ENCODE measurements at places on chromosomes 6 and 20. TPM values are rescaled to one million over a fixed set of nuclear protein-coding genes. Genes with fewer than 3 reads are reported as not detected.
A peak's percentile ranks its signal among the peaks of the same experiment; 100 is the strongest.

GRCh38 chr6:107756660-107757355 lies 67.3 kb downstream of the SCML4 start:
- H3K4me3 ChIP-seq, result peak overlapping the region; percentile 13
- no peak for DNase-seq

DNA sequence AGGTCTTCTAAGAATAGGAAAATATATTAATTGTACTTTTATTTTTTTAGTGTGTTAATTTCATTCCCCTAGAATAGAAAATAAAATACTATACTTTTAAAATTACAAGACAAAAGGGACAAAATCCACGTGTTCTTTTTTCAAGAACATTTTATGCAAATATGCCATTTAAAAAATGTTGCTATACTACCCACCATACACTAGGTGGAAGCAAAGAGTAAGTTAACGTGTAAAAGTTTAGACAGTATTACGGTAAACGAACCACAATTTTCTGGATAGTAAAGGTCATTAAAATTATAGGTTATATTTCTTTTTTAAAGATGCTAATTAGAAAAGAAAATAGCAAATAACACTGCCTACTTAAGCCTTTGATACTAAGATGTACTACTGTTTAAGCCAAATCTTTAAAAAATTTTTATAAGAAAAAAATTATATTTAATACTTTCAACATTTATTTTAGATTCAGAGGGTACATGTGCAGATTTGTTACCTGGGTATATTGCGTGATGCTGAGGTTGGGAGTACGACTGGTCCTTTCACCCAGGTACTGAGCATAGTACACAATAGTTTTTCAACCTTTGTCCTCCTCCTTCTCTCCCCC lies 287.6 kb downstream of the PHF3 start:
- no peak overlapping the region for H3K27ac ChIP-seq
- no peak for DNase-seq
- H3K27me3 ChIP-seq, result no peaks in the 10 kb centered on the region
- no peak overlapping the region for H3K4me3 ChIP-seq
- no peaks in the 10 kb centered on the region for H3K4me1 ChIP-seq

The VEGFA gene
- total RNA-seq, result 36.8 TPM

DNA sequence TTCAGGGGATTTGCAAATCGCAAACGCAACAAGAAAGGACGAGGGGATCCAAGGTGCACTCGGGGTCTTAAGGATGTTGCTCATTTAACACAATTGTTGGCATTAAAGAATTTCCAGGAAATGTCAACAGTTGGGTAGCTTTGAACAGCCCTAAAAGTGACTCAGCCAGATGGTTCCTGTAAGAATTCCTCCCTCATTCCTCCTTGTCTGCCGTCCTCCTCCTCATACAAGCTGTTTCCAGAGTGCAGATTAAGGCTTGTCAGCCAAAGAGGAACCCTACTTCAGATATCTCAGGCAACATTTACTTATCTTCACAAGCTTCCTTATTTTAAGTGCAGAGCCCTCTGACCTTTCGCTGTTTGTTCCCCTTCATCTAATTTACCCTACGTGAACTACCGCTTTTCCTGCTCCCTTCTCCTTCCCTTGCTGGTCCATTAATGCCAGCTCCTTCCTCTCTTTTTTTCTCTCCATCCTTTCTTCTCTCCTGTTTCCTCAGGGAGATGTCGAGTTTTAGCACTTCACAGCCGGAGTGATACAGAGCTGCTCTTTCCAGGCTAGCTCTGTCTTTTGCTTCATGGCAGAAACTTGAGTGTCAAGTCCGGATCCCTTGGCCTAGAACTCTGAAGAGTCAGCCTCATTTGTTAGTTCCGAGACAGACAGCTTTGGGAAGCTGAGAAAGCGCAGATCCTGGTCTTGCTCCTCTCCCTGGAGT lies 26.1 kb upstream of the TBC1D7 start:
- peaks cover 39% of the 10 kb centered on the region for H3K4me1 ChIP-seq
- DNase-seq, result no peak
- H3K36me3 ChIP-seq, result no peaks in the 10 kb centered on the region
- peak overlapping the region; percentile 81 for H3K27ac ChIP-seq
- H3K4me3 ChIP-seq, result no peak overlapping the region

DNA sequence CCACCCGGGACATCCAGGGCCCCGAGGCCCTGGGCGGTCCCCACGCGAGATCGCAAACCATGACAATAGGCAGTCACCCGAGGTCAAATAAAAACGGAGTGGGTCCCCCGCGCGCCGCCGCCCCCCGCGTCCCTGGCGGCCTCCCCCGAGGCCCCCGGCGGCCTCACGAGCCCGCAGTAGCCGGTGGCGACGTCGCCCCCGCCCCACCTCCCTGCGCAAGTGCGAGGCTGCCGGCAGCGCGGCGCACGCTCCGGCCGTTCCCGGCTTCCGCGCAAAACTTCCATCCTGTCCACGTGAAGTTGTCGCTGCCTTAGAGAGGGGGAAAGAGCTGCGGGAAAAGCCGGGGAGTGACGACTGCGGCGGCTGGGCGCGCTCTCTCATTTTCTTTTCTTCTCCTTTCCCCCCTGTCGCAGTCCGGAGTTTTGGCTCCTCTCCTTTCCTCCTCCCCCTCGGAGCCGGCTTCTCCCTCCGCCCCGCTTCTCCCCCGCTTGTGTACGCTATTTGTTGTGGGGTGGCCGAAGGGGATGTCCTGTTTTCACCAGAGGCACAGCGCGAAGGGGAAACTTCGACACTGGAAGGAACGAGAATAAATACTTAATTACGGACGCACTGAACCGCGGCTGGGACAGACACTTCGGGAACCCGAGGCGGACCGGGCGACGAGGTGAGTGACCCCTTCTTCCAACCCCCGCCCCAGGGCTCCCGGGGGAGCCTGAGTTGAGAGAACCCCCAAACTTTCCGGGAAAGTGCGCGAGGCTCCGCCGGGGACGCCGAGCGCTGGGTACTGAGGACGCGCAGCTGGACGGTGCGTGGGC lies at the start of gene EYA4:
TSS of gene EYA4 (plus strand) at position 272 of the 815 bp plus-strand sequence. CDS start 33,424 bp downstream, outside the sequence.
- H3K4me1 ChIP-seq, result no peaks in the 10 kb centered on the region
- peaks cover 31% of the 10 kb centered on the region for H3K27me3 ChIP-seq
- H3K27ac ChIP-seq, result no peak within 1 kb of the TSS
- H3K36me3 ChIP-seq, result no peaks in the 10 kb centered on the region
- no peak for DNase-seq

The PPP1R10 gene
- 119 TPM for total RNA-seq

DNA sequence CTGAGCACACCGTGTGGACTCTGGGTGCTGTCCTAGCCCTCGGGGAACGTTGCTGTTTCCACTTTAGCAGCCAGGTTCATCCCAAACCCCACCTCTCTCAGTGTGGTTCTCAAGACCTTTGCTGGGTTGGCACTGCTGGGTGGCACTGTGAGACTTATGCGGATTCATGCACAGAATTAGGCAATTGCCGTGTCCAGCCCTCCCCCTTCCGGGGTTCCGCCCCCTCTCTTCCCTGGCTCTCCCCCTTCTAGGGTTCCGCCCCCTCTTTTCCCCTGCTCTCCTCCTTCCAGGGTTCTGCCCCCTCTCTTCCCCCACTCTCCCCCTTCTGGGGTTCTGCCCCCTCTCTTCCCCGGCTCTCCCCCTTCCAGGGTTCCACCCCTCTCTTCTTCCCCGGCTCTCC lies 39.8 kb upstream of the SLCO4A1 start:
- H3K4me3 ChIP-seq, result peak overlapping the region; percentile 64
- H3K4me1 ChIP-seq, result peaks cover 48% of the 10 kb centered on the region
- H3K36me3 ChIP-seq, result no peaks in the 10 kb centered on the region
- DNase-seq, result peak; percentile 80
- peak overlapping the region; percentile 94 for H3K27ac ChIP-seq

- H3K27ac ChIP-seq, result no peak overlapping the region
- peaks cover 51% of the 10 kb centered on the region for H3K27me3 ChIP-seq
- no peaks in the 10 kb centered on the region for H3K4me1 ChIP-seq
- H3K4me3 ChIP-seq, result no peak overlapping the region
Observed at GRCh38 chr6:40285996-40286395, 301.2 kb downstream of the LRFN2 start.

The CCN6 gene
- not detected for total RNA-seq

GRCh38 chr6:28371280-28371679 lies 21.5 kb downstream of the ZKSCAN3 start:
- DNase-seq, result no peak
- H3K4me3 ChIP-seq, result no peak overlapping the region
- no peaks in the 10 kb centered on the region for H3K36me3 ChIP-seq
- H3K4me1 ChIP-seq, result peaks cover 3% of the 10 kb centered on the region
- no peaks in the 10 kb centered on the region for H3K27me3 ChIP-seq
- no peak overlapping the region for H3K27ac ChIP-seq

DNA sequence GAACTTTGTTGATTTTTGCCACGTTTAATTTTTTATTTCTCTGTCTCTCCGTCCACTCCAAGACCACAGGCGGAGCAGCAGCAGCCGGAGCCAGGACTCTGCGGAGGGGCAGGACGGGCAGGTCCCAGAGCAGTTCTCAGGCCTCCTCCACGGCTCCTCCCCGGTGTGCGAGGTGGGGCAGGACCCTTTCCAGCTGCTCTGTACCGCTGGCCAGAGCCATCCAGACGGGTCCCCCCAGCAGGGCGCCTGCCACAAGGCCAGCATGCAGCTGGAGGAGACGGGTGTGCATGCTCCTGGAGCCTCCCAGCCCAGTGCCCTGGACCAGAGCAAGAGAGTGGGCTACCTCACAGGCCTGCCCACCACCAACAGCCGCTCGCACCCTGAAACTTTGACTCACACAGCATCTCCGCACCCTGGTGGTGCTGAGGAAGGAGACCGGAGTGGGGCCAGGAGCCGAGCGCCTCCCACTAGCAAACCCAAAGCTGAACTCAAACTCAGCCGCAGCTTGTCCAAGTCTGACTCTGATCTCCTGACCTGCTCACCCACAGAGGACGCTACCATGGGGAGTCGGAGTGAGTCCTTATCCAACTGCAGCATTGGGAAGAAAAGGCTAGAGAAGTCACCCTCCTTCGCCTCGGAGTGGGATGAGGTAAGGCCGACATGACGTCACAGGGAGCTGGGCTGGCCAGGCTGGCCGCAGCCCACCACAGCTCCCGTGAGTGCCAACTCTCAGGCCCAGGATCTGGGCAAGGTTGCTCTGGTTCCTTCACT lies 123.5 kb downstream of the TCP11 start:
- no peak for DNase-seq
- no peak overlapping the region for H3K4me3 ChIP-seq
- no peaks in the 10 kb centered on the region for H3K36me3 ChIP-seq
- H3K27ac ChIP-seq, result no peak overlapping the region
- no peaks in the 10 kb centered on the region for H3K4me1 ChIP-seq

DNA sequence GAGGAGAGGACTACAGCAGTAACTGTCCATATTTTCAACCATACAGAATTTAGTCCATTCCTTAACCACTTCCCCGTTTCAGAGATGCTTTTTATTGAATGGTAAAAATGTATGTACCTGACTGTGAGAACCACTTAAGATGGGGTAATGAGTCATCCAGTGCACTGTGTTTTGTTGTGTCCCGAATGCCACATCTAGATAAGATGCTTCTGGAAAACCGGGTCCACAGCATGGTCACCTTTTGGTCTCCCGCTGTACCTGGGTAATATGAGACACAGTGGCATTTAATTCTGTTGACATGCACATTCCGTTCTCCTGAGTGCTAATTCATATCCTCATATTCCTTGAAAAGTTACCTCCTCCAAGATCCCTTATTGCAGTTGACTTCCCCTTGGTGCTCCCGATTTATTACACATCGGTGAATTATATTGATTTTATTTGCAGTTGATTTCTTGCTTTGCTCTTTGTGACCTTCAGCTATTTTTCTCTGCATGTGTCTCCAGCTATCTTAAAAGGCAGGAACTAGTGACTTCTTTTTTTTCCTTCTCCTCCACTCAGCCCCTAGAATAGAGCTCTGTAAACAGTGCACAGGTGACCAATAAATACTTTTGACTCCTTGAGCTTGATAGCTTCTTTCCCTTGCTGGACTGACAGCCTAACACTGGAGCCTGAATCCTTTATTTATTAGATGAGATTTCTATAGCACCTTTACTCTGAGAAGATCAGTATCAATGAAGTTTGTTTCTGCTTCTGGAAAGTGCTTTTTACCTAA lies 314.6 kb downstream of the ZFAND3 start:
- peaks cover 64% of the 10 kb centered on the region for H3K4me1 ChIP-seq
- H3K27me3 ChIP-seq, result no peaks in the 10 kb centered on the region
- no peak overlapping the region for H3K4me3 ChIP-seq
- no peak overlapping the region for H3K27ac ChIP-seq

GRCh38 chr6:159727717-159728445 lies 575 bp downstream of the WTAP start:
- H3K27me3 ChIP-seq, result no peaks in the 10 kb centered on the region
- peak overlapping the region; percentile 94 for H3K4me3 ChIP-seq
- H3K27ac ChIP-seq, result peak overlapping the region; percentile 91

The CNPY3 gene
- 38.2 TPM for total RNA-seq

DNA sequence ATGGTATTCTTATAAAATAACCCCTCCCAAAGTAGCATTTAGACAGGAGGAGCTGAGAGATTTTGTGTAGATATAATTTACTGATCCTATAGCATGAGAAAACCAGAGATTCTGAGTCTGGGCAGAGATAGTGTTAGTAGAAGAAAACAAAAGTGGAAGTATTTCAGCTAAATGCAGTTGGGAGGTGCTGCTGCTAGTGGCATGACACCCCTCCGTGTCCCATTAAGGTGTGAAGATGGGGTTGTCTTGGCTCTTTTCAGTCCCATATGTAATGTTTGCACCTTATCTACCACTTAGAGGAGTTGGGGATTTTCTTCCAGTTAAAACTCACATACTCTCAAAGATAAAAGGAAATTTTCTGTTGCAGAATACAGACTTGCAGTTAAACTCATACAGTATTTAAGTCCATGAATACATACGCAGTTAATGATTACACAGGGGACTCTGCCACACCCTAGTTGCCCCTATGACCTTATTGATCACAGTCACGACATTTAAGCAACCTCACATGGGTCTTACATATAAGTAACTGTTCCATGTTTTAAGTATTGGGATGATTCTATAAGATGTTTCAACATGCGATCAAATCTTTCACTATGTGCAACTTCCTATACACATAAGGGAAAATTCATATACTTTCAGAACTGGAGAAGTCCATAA lies 11.5 kb downstream of the TAAR2 start:
- H3K27ac ChIP-seq, result peak overlapping the region; percentile 90
- peak overlapping the region; percentile 71 for H3K4me3 ChIP-seq
- no peaks in the 10 kb centered on the region for H3K27me3 ChIP-seq
- H3K36me3 ChIP-seq, result no peaks in the 10 kb centered on the region

DNA sequence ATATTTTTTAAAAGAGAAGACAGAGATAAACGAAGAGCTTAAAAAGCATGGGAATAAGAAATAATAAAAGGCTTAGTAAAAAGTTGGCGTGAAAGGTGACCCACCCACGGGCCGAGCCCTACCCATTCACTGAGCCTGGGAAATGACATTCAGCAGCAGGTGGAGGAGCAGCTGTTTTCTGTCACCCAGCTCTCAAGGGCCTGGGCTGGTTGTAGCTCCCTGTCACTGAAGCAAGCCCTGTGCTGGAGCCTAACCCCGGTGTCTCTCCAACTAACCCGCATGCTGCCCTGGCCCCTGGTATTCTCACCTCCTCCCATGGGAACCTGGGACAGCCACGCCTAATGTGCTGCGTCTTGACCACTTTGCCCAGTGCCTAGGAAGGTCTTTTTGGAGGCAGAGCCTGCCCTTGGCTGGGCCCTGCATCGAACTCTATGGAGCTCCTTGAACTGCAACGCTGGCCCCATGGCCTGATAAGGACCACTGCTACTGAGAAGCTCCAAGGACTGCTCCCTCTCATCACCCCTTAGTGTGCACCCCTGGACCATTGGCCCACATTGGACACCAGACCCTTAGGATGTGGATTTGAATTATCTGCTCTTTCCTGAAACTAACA lies 68.8 kb upstream of the IYD start:
- no peaks in the 10 kb centered on the region for H3K4me1 ChIP-seq
- peaks cover 15% of the 10 kb centered on the region for H3K27me3 ChIP-seq

Measured in natural killer cell treated with Interleukin-12 subunit alpha and Interleukin-12 subunit beta and Interleukin-15 and Interleukin-18, amount 100 ng/mL, for 72 hours (primary cell).